Epithelial cell of proximal tubule (primary cell): ENCODE measurements at places on chromosomes 4 and X.
A peak's percentile ranks its signal among the peaks of the same experiment; 100 is the strongest.

GRCh38 chrX:9784332-9784731, 1.9 kb upstream of the SHROOM2 start:
- DNase-seq: no peak

DNA sequence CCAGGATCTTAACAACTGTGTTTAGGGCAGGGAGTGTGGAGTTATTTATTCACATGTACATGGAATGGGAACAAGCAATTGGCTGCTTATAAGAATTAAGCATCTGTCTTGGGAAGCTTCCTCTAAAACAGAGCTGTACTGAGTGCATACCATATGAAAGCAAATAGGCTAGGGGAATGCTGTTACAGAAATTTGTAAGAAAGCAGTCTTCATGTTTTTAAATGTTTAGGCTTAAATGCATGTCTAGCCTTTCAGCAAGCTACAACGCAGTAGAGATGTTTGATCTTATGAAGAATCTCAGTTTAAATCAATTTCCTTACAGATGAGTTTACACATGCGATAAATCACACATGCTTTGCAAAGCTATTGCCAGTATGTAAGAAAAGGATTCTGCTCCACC, 123.1 kb upstream of the MID1 start:
- no peak for DNase-seq

GRCh38 chrX:85303544-85303943, 59.8 kb downstream of the ZNF711 start:
- no peak for DNase-seq

GRCh38 chr4:24843096-24843495, 47.7 kb downstream of the SOD3 start:
- DNase-seq: no peak

DNA sequence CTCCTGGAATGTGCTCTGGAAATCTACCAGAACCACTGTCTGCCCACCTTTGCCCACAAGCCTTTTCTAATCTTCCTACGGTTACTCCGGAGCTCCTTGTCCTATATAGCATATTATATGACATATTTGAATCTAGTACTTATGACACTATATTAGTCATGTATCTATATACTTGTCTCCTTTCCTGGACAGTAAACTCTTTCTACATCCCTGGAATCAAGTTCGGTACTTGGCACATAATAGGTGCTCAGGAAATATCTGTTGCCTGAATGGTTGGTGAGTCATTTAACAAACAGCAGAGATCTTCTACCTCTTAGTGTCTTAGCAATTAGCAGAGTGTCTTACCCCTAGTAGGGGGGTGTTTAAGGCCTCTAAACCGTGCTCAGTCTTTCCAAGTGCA, 123.6 kb downstream of the RELL1 start:
- DNase-seq: no peak

DNA sequence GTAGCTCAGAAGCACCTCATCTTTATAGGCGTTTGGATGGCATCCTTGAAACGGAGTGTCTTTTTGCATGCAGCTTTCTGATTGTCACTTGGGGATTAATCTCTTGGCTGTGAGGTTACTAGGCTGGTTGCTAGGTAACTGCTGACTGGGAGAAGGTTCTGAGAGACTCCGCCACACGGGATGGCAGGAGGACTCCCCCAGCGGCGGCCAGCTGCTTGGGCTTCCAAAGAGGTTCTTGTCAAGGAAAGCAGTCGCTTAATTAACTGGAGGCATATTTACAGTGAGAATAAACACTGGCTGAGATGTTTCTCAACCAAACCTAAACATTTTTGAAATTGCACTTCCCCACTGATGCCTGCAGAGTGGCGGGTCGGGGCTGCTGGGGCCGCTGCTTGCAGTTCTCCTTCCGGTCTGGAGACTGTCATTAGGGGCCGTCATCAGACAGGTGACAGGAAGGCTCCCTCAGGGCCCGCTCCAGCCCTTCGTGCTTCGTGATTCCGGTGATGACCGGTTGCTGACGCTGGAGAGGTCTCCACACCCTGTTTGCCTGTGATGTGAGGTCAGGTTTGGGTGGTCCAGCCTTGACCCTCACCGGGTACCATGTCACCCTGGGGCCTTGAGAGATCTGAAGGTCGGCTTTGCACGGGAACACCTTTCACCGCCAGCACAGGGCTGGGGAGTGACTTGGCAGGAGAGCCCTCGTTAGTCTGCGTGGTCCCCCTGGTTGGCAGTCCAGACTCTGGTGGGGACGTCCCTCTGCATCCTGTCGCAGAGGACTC, 9.1 kb downstream of the NSG1 start:
- DNase-seq: no peak

DNA sequence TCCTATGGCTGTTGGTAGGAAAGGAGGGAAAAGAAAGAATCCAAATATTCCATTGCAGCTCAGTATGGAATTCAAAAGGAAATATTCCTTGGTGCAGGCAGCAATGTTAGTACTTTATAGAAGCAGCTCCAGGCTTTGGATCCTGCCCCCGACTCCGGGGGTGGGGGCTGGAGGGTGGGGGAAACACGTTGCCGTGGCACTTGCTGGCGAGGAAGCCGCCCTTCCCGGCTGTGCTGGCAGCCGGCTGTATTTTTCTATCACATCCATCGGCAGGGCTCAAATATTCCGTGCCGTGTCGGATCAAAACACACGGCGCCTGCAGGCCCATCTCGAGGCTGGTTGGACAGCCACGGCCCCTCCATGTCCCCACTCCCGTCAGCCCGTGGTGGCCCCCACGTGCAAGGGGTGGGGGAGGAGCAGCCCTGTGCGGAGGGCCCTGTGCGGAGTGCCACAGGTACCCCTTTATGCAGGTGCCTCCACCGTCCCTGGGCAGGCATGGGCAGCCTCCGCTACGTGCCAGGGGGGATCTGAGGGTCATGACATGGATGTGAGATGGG, 5.8 kb downstream of the ADRA2C start:
- DNase-seq: no peak

DNA sequence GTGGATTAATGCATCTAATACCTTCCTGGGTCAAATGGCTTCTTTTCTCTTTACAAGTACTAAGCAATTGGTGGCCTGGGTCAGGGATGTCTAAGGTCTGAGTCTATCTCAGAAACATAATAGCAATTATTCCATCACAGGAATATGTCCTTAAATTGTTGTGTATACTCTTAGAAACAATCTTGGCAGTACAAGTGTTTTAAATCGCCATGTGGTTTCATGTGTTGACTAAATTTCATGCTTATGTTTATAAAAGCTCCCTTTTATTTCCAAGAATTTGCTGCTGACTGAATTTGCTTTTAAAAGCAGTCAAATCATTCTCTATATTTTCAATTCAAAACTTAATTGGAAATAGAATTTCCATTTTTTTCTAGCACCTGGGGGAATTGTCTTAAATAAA, 125.3 kb upstream of the PACRGL start:
- DNase-seq: no peak

GRCh38 chrX:154596290-154596929, 11.5 kb downstream of the CTAG1A start:
- peak; percentile 51 for DNase-seq

- no peak for DNase-seq
Measured at GRCh38 chr4:181479141-181479540, 764.1 kb upstream of the TENM3 start.

DNA sequence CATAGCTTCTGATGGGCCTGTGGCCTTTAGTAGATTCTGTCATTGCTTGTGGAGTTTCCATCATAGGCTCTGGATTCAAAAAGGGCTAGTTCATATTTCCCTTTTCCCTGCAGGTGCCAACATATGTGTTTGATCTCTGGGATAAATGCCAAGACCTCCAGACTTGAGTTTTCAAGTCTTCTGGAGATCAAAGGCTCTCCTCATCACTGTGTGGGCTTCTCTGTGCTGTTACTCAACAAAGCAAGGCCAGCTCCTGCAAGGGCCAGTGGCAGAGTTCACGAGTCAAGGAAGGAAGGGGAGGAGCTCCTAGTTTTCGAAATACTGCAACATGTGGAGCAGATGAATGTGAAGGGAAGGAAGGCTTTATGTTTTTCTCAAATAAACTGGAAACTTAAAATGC, 62.7 kb upstream of the SCML1 start:
- DNase-seq: no peak

DNA sequence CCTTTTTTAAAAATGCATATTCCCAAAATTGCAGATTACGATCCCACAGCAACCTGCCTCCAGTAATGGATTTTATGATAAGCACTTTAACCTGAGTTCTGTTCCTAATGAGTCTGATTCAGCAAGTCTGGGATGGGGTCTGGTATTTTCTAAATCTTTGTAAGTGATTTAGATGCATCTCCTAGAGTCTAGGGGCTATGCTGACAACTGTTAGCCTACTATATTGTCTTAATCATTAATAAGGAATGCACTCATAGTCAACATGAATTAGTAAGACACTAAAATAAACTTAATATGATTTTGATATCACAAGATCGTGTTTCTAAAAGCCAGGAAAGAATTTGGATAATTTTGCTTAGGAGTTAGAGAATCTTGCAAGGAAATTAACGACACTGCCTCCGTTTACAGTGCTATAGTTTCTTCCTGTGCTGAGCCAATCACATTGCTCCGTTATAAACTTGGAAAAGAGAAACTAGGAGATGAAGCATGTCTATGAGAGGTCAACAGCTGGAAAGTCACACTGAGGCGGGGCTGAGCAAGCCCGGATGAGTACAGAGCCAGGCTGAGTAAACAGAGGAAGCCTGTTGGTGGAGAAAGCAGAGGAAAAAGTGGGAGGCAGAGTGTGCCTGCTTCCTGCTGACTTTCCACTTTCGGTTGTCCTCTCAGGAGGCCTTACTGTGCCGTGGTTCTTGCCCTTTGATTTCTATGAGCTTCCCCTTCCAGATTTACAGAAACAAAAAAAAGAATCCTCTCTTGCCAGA, 5.4 kb downstream of the SCARB2 start:
- no peak for DNase-seq

- DNase-seq: no peak
Measured at GRCh38 chrX:130330706-130331105, 9.0 kb upstream of the SLC25A14 start.

DNA sequence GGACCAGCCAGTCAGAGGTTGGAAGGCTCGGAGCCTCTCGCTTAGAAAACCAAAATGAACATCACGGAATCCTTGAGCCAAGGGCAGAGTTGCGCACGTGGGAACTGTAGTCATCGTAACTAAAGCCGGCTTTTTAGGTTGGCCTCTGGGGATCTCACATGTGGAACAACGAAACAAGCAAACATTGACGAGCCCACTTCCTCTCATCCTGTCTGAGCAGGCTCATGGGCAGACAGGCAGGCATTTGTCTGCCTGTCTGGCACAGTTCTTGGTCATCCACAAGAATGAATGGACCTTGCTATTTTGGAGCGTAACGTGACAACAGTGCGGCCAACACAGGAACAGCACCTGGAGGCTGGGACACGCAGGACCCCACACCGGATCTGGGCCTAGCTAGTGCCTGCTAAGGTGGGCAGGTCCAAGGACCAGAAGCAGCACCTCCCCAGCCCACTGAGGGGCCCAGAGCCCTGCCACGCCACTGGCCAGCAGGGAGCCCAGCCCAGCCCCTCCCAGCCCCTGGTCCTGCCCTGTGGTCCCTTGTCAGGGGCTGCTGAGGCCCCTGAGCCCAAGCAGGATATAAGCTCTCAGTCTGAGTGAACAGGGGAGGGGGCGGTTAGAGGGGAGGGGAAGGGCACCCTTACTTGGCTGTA, 9.2 kb upstream of the TREX2 start:
- DNase-seq: no peak

DNA sequence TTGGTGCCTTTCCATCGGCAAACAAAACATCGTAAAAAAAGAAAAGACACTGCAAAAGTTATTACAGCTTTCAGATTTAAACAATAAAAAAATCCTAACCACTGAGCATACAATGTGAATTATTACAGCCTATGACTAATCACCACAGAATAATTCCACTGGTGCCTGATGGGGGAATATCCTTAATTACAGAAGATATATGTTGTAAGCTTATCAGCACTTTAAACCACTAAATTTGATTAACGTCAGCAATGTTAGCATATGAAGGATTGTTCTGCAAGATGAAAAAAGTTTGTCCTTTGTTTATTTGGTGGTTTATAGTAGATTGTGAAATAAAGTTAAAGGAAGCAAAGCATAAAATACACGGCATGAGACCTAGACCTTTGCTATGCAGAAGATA, 210.2 kb upstream of the ADAMTS3 start:
- DNase-seq: no peak

DNA sequence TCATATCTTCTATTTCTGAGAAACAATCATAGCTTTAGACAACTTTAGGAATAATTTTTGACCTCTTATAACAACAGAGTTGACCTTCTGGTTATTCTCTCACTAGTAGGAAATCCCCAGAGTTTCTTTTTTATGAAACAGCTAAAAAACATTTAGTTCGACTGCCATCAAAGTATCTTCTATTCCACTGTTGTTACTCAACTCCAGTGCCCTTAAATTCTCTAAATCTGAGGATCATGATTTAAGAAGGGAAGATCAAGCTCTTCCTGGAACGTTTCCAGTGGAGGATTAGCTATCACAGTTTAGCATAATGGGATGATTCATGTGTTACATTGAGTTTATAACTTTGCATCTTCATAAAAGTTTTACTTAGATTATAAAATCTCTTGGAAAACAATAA, 134.9 kb upstream of the VEGFC start:
- peak; percentile 12 for DNase-seq

- no peak for DNase-seq
Measured at GRCh38 chr4:157687971-157688370, 467.4 kb downstream of the GRIA2 start.

DNA sequence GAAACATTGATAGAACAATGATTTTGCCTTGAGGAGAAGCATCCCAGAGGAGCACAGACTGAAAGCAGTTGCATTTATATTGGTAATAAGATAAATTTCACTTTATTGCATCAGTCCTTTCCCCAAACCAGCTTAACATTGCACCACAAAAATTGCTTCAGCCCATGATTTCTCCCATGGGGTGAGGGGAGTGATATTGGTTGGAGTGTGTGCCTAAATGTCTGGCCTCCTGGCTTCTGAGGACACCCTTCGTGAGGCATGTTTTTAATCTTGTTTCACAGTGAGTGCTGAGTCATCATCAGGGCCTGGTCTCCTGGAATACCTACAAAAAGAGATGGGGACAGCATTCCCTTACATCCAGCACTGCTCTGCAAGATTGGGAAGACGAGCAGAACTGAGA, 487.9 kb downstream of the C4orf33 start:
- no peak for DNase-seq

- DNase-seq: no peak
Measured at GRCh38 chr4:2991243-2991642, 27.9 kb downstream of the GRK4 start.

- no peak for DNase-seq
Measured at GRCh38 chr4:7697821-7698220, 241.8 kb downstream of the AFAP1 start.

- DNase-seq: no peak
Measured at GRCh38 chrX:91435395-91435794, 756 bp downstream of the PABPC5 start.
